Muscle of arm (tissue), 14 donors: ENCODE measurements at places on chromosomes 16 and 17.

GRCh38 chr17:32307658-32308057 is 34.3 kb downstream of the C17orf75 start:
- no peak for DNase-seq

- DNase-seq: no peak
Measured at GRCh38 chr17:77245162-77245926, 104.6 kb downstream of the SEC14L1 start.

DNA sequence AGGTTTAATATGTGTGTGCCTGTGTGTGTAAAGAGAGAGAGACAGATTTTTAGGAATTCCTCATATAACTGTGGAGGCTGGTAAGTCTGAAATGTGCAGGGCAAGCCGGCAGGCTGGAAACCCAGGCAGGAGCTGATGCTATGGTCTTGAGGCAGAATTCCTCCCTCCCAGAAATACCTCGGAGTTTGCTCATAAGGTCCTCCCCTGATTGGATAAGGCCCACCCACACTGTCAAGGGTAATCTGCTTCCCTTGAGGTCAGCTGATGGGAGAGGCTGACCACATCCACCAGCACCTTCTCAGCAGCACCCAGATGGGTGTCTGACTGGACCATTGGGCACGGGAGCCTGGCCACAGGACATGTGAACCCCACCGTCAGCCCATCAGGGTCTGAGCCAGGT is 42.4 kb downstream of the C16orf95 start:
- DNase-seq: no peak

- no peak for DNase-seq
Measured at GRCh38 chr17:68197091-68197996, 50.5 kb upstream of the AMZ2 start.

DNA sequence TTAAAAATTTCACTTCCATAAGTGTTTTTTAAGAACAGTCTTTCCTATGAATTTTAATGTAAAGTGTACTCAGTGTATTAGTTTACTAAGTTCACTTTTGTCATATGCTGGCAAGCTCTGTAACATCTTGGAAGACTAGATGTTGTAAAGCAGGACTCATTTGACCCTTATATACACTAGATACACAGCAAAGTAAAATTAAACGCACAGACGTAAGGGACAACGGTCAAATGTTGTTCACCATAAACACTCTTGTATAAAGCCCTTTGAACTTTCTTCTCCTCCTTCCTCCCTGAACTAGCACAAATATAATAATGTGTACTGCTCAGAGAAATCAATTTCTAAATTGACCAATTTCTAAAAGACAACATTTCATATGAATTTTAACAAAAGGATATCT is 7.0 kb upstream of the GOT2 start:
- DNase-seq: no peak

DNA sequence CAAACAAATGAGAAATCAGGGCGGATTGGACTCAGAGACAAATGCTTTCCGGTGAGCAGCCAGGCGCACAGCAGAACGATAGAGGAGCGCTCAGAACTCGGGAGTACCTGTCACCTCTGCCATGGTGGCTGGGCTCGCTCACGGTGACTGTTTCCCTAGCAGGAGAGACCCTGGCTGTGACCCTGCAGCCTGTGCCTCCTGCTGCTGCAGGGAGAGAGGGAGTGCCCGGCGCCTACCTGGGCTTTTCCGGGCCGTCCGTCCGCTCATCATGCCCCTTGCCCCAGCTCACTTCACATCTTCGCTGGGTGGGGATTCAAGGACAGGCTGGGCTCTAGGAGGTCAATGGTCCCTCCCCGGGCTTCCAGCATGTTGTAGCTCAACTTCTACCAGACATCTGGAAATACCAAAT is 14.1 kb upstream of the DNAH17 start:
- no peak for DNase-seq
